ENCODE measurements at places on chromosomes 4 and X.

DNA sequence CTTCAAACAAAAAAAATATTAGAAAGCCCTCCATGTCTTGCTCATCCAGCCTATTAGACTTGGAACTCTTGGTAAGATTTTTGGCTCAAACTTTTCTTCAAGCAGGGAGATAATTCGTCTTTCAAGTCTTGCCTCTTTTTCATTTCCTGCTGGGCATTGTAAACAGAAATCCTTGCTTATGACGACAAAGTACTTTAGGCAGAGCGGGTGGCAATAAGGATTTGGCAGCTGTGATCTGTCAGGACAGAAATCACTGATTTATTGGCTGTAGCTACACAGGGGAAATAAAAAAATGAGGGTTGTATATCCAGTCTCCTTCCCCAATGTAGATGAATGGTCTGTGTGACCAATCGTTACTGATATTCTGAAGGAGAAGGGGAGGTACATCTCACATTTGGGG lies 121.6 kb downstream of the SLC4A4 start:
- DNase-seq = no peak

DNA sequence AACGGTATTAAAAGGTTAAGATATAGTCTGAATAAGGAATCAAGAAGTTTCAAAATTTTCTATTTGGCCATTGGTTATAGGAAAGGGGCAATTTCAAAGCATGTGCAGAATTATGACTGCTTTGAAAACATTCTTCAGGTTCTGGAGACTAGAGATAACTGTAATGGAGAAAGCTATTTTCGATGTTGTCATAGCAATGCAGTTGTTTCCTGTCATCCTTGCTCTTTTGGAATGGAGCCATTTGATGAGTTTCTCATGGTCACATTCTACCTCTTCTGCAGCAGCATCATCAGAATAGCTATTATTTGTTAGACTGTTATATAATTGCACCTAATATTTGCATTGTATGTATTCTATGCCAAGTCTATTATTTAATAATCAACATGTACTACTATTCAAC lies 368.2 kb upstream of the NR3C2 start:
- DNase-seq = no peak

- no peak for DNase-seq
Observed at GRCh38 chr4:5925419-5926200, 32.7 kb upstream of the CRMP1 start.

- no peak for DNase-seq
Observed at GRCh38 chrX:72130762-72131250, 909 bp downstream of the RTL5 start.

DNA sequence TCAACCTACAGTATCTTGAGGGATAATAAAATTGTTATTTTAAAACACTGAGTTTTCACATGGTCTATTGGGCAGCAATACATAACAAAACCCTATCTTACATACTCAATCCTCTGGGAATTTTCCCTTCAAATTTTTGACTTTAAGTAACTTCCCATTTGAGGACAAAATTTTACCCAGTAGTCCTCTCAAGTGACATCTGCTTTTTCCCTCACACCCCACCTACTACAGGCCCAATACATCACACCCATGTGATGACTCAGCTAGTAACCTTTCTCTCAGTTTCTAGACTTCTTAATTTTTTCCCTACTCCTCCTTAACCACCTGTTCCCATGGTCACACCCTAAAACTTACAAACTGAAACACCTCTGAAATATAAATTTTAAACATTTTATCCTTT lies 12.2 kb upstream of the RAP1GDS1 start:
- DNase-seq = no peak

DNA sequence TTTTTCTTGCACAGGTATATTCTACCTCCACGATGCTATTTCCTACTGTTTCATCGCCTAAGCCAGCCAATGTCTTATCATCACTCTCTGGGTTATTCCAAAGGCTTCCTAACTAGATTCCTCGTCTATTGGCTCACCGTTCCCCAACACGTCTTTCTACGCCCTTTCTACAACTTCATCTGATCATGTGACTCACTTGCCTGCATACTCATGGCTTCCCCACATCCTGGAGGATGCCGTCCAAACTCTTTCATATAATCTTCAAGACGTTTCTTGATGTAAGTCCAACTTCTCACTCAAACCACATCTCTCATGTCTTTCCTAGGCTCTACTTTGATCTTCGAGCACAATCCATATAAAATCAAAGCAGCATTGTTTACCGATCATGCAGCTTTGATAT lies 322.0 kb upstream of the PPARGC1A start:
- DNase-seq = no peak

- no peak for DNase-seq
Observed at GRCh38 chr4:122671919-122672490, 51.1 kb upstream of the IL21 start.

DNA sequence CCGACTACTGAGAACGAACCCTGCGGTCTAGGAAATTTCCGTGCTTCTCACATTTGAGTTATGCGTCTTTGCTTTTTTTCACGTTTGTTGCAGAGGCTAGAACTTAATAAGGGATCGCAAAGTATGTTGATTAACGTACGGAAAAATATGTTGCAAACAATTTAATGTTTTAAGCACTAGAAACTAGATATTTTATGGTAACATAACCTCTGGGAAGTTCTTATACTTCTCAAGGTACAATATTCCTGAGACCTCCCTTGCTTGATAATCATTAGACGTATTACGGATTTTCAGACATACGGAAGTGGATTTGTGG lies 639 bp upstream of the PRDM5 start:
- DNase-seq = no peak

DNA sequence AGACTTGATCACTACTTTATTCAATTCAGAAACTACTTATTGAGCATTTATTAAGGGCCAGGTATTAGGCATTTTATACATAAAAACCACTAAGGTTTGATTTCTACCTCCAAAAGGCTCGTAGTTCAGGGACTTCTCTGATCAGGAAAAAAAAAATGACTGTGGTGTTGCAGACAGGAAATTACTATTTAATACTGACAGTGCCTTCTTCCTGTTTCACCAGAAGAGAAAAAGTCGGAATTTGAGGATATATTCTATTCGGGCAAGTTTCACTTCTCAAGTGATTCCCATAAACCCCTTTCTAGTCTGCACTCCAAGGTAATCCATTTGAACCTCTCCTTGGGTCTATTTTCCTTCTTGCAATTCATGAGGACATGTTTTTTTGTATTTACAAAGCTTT lies 15.3 kb upstream of the TASL start:
- DNase-seq = no peak

DNA sequence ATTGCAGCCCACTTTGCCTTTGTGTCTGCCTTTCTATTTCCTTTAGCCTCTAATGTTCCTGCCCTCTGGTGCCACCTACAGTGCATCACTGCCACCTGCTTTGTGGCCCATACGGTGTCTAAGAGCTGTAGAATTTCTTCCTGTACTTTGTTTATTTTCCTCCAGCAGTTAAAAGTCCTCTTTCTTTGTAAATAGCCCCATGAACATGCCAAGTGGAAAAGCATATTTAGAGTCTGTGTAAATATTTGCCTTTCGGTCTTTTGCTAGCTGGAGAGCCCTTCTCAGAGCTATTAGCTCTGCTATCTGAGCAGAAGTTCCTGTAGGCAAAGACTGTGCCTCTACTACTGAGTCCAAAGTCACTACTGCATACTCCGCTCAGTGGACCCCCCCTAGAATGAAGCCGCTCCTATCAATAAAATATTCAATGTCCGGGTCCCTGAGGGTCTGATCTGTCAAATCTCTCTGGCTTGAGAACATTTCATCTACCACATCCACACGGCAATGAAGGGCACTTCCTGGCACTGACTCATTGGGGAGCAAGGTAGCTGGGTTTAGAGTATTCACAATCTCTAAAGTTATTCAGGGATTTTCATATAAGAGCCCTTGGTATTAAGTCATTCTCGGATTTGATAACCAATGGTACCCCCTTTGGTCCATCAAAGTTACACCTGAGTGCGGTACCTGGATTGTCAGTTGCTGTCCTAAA lies 36.3 kb downstream of the SULT1E1 start:
- no peak for DNase-seq

- no peak for DNase-seq
Observed at GRCh38 chr4:16226816-16227461, 668 bp upstream of the TAPT1 start.

- no peak for DNase-seq
Observed at GRCh38 chrX:137052643-137053235, 18.9 kb upstream of the GPR101 start.

- no peak for DNase-seq
Observed at GRCh38 chr4:82371497-82371896, 2.3 kb downstream of the HNRNPD start.

DNA sequence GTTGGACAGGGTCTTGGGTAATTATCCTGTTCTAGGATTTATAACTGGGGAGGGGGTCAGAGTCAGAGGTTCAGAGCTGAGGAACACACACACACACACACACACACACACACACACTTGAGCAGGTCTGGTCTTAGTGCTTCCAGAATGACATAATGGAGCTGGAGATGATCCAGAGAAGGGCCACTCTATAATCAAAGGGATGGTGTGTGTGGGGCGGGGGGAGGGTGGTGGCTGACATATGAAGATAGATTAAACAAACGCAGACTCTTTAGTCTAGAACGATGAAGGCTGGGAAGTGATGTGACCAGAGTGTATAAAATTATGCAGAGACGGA lies 434 bp upstream of the TMEM255A start:
- DNase-seq = no peak

DNA sequence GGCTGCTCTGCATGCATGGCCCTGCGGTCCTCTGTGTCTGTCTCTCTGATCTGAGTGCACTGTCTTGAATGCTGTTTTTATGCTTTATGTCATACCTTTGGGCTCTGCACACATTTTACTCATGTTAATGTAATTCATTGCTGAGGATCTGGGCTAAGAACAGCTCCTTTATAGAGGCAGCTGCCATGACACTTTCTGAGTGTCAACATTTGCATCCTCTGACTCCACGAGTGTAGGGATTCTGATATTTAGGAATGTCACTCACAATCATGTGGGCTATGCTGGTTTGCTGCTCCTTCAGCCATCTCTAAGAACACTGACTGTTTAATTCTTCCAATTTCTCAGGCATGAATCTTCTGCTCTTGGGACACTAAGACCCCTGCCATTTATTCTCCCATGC lies 192.2 kb upstream of the CPEB2 start:
- DNase-seq = no peak

DNA sequence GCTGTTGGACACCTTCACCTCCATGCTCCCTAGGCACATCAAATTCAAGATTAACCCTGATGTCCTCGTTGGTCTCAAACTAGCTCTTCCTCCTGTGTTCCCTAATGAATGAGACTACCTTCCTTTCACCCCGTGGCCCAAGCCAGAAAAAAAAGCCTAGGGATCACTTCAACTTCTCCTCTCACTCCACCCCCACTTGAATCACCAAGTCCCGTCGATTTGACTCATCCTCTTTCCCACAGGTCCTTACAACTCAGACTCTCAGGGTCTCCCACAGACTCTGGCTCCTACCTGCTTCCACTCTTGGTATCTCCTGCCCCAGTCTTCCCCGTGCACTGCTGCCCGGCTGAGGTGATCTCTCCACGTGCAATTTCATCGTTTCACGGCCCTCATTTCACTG lies 8.5 kb downstream of the SLC25A43 start:
- DNase-seq = no peak

DNA sequence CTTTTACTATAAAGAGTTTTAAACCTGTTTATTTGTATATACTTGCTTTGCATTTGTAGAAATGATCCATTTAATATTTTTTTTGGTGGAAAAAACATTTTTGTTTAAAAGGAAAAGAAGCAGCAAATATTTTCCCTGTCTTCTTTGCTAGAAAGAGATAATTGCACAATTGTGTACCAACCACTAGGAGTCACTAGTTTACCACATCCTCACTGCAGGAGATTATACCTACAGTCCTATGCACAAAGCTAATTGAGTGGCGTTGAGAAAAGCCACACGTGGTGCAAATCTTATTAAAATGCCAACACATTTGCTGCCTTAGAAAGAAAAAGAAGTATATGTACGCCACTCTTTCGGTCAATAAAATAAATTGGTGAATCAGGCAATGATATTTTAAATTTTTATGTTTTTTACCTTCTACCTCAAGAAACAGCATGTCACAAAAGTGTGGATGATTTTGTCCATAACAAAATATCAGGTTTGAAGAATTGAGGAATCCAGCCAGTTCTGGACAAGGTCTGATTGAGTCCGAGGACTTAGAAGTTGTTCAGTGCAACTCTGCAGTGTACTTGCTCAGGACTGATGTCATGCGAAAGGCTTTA lies 102.9 kb downstream of the GRXCR1 start:
- no peak for DNase-seq

DNA sequence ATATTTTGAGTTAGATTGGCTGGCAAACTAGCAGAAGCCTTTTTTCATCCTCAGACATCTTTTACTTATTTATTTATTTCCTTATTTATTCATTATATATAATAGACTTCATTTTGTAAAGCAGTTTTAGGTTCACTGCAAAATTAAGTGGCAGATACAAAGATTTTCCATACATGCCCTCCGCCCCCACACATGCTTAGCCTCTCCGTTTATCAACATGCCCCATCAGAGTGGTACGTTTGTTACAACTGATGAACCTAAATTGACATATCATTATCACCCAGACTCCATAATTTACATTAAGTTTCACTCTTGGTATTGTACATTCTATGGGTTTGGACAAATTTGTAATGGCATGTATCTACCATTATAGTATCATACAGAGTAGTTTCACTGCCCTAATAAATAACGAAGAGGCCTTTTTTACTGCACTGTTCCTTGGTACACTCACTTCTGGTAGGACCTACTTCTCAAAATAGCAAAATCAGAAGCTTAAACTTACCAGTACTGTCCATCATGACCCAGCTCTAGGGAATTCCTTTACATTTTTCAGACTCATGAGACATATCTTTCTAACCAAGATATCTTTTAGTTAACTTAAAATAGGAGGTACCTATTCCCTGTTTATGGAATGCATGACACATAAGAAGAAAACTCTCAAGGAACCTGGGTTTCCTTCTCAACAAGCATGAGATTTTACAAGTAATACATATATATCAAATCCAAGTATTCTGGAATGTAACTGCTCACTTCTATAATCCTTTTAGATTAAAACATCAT lies 4.8 kb upstream of the TMPRSS11B start:
- no peak for DNase-seq

GRCh38 chr4:122930862-122931261 lies 8.5 kb upstream of the NUDT6 start:
- DNase-seq = no peak

GRCh38 chr4:55125087-55125721 lies at the start of gene KDR:
Gene KDR, minus strand, starts transcription at chr4:55125595. Its CDS starts 302 bp downstream, at chr4:55125293.
- no peak for DNase-seq

DNA sequence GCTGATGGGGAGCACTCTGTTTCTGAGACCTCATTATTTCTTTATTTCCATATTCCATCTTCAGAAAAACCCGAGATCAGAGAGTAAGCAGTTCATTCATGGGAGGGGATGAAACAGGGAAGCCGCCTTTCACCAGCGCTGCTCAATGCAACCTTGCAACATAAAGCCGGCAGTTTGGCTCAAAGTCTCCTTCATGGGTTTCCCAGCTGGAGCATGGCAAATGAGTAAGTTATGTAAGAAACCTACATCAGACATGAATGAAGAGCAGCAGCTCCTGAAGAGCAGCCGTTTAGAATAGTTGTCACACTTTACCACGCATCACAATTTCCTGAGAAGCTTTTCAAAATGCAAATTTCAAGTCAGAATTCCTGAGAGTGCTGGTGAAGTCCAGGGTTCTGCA lies 578.8 kb downstream of the FSTL5 start:
- no peak for DNase-seq

All from pulmonary artery endothelial cell (primary cell).